NCI-H1105 treated with DMSO at 0.1 percent for 48 hours (cell line): ENCODE measurements at places on chromosomes 1 and 21.

DNA sequence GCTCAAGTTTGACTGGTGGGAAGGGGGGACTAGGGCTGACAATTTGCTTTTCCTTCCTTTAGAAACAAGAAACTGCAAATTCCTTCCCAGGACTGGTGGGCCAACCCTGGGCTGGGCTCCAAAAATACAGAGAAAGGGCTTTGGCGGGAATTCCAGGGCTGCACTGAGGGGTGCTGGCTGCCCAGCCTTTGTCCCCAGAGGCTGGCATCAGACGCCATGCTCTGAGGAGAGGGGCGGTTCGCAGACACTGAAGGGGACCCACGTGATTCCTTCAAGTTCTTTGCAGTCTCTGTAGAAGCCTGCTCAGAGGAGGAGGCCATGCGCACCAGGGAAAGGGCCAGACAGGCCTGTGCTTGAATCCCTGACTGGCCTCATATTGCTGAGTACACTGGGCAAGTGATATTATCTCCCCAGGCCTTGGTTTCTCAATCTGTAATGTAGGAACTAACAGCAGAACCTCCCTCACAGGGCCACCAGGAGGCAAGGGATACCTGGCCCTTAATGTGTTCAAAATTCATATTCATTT lies 119.5 kb downstream of the EPHB2 start:
- no peak for DNase-seq

DNA sequence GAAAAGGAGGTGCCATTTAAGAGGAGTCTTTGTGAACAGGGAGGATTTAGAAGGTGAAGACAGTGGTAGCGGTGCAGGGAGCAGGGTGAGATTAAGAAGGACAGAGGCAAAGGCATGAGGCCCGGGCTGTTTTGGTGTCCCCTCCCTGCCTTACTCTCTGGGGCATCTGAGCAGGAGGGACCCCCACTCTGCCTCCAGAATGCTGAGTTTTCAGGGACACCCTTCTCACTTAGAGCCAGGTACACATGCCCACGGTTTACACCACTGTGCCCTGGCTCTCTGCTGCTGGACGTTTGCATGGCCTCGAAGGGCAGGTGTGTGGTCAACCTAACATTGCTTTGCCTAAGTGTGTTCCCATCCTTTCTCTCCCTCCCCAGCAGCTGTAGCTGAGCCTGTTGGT lies 20.5 kb upstream of the PARP1 start:
- DNase-seq: no peak

GRCh38 chr1:164713456-164714207 lies 154.6 kb downstream of the PBX1 start:
- no peak for DNase-seq

GRCh38 chr1:214514819-214515383 lies 36.5 kb downstream of the PTPN14 start:
- no peak for DNase-seq
